A549 treated with RU486 at 1 μM for 4 hours (cell line): ENCODE measurements at places on chromosomes 5 and 9. TPM values are rescaled to one million over a fixed set of nuclear protein-coding genes. Genes with fewer than 3 reads are reported as not detected.

The TXN gene
- 1,188 to 1,427 TPM (median 1,329 TPM) in 5 replicates for total RNA-seq

The HTR4 gene
- total RNA-seq: not detected in 5 replicates

The ZDHHC11 gene
- 10.0 to 18.7 TPM (median 16.9 TPM) in 5 replicates for total RNA-seq

The SV2C gene
- 0.02 TPM in 1 of 5 replicates, not detected in the others for total RNA-seq

The GPR107 gene
- total RNA-seq: 22.9 to 28.8 TPM (median 28.1 TPM) in 5 replicates

The TLE1 gene
- total RNA-seq: 86.1 to 94.3 TPM (median 87.5 TPM) in 5 replicates

The KCTD16 gene
- total RNA-seq: 0.02 to 0.08 TPM (median 0.04 TPM) in 4 of 5 replicates, not detected in the other

The FAXDC2 gene
- 0.16 to 0.54 TPM (median 0.22 TPM) in 4 of 5 replicates, not detected in the other for total RNA-seq

The SPACA9 gene
- 3.1 to 5.4 TPM (median 4.8 TPM) in 5 replicates for total RNA-seq

The SPINK6 gene
- 0.31 to 0.52 TPM (median 0.37 TPM) in 4 of 5 replicates, not detected in the other for total RNA-seq

The HMCN2 gene
- total RNA-seq: 0.04 to 0.06 TPM (median 0.05 TPM) in 4 of 5 replicates, not detected in the other

The PHF2 gene
- 11.6 to 18.5 TPM (median 17.0 TPM) in 5 replicates for total RNA-seq

The FER gene
- total RNA-seq: 2.6 to 6.9 TPM (median 5.1 TPM) in 5 replicates

The TAF11L12 gene
- total RNA-seq: 0.14 to 0.18 TPM in 2 of 5 replicates, not detected in the others

The SH3RF2 gene
- 2.9 to 3.8 TPM (median 3.2 TPM) in 5 replicates for total RNA-seq

The CDH9 gene
- total RNA-seq: not detected in 5 replicates

The LHX3 gene
- 0.07 to 0.14 TPM (median 0.11 TPM) in 4 of 5 replicates, not detected in the other for total RNA-seq

The C5orf58 gene
- not detected in 5 replicates for total RNA-seq

The AP3B1 gene
- total RNA-seq: 18.9 to 35.1 TPM (median 34.4 TPM) in 5 replicates

The C1QTNF3 gene
- total RNA-seq: 0.12 to 0.59 TPM (median 0.17 TPM) in 4 of 5 replicates, not detected in the other

The DOLK gene
- total RNA-seq: 27.4 to 35.9 TPM (median 35.3 TPM) in 5 replicates

The SPAAR gene
- total RNA-seq: not detected in 5 replicates

The PAEP gene
- total RNA-seq: 0.25 to 0.66 TPM (median 0.30 TPM) in 3 of 5 replicates, not detected in the others

The CAPSL gene
- total RNA-seq: not detected in 5 replicates

The IFNK gene
- total RNA-seq: not detected in 5 replicates

The SLC24A2 gene
- not detected in 5 replicates for total RNA-seq

The GMCL2 gene
- not detected in 5 replicates for total RNA-seq

The CWC27 gene
- total RNA-seq: 12.7 to 19.0 TPM (median 15.6 TPM) in 5 replicates

The CNTNAP3 gene
- total RNA-seq: 7.1 to 11.4 TPM (median 11.2 TPM) in 5 replicates

The FRMD3 gene
- 2.3 to 3.0 TPM (median 2.6 TPM) in 5 replicates for total RNA-seq

The BAAT gene
- total RNA-seq: 0.31 to 0.72 TPM (median 0.47 TPM) in 5 replicates
